Activated CD8-positive, alpha-beta memory T cell treated with anti-CD3 and anti-CD28 coated beads for 4 hours (primary cell): ENCODE measurements at places on chromosomes 13 and 19.

DNA sequence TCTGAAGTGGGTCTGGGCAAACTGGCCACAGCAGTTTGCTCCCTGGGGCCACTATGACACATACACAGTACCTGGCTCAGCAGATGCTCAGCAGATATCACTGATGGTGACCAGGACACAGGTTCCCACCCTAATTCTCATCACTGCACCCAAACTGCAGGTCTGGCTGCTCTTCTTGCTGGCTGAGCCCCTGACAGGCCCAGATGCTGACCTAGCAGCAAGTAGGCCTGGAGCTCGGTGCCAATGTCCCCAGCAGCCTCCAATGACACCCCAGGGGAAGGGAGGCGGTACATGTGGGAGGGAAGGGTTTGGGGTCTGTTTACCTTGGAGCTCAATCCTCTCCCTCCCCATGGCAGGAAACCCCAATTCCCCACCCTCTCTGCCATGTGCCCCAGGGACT is 5.1 kb downstream of the UBE2S start:
- no peak for DNase-seq

GRCh38 chr13:95251641-95252040 is 49.6 kb downstream of the ABCC4 start:
- DNase-seq = no peak

- DNase-seq = no peak
Measured at GRCh38 chr13:46373623-46374022, 13.4 kb downstream of the RUBCNL start.

DNA sequence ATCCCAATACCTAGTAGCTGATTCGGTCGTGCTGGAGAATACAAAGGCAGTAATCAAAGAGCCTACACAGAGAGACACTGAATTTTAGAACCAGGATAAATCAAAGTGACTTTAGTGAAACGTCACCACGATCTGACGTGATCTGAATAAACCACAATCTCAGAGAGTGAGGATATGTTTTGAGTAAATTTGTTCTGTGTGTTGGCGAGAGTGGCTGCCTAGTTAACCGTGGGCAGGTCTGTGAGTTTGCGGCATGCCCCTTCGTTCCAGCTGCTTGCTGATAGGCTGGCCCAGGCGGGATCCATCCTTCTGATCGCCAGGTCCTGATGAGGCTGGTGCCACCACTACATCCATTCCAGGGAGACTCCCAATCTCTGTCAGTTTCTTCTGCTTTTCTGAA is 40.4 kb downstream of the LRCH1 start:
- no peak for DNase-seq

DNA sequence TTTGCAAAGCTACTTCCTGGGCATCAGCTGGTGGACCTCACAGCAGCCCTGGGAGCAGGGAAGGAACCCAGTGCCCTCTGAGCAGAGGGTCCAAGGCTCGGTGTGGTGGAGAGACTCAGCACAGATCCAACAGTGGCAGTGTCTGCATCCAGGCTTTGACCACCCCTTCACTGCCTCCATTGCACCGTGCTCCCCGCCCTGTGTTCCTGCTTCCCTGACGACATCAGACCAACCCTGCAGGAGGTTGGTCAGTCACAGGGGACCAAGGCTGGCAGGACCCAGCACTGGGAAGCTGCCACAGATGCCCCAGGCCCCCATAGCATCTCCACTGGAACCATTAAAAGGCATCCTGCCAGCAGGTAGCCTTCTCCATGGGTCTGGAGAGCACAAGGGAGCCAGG is 7.8 kb upstream of the VSTM2B start:
- DNase-seq = no peak

- no peak for DNase-seq
Measured at GRCh38 chr13:25292301-25292700, 5.0 kb upstream of the MTMR6 start.

- DNase-seq = no peak
Measured at GRCh38 chr13:64158908-64159307, 2743.3 kb upstream of the PCDH20 start.

- DNase-seq = no peak
Measured at GRCh38 chr19:18601875-18602274, 4.7 kb downstream of the CRLF1 start.

- no peak for DNase-seq
Measured at GRCh38 chr19:3521104-3521445, 15.0 kb downstream of the FZR1 start.

DNA sequence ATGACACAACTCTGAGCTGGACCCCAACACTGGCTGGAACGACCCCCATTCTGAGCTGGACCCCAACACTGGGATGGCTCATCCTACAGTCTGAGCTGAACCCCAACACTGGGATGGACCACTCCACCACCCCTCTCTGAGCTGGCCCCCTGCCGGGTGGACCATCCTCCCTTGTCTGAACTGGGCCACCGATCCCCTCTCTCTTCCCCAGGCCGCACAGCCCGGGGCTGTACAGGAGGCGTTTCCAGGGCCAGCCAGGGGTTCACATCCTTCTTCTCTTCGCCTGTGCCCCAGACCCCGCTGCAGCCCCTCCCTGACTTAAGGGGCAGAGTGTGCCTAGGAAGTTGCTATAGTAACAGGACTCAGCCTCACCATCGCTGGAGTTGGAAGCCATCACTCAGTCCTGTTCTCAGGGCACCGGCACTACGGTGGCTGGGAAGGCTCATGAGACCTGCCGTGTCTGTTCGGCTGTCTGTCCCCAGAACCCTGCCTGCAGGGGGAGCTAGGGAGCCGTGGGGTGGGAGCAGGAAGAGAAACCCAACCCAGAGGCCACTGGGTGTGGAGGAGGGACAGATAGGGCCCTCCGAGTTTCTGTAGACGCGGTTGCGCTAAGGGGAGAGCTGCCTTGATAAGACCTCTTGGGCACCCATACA is 3.7 kb downstream of the PRKACA start:
- no peak for DNase-seq

DNA sequence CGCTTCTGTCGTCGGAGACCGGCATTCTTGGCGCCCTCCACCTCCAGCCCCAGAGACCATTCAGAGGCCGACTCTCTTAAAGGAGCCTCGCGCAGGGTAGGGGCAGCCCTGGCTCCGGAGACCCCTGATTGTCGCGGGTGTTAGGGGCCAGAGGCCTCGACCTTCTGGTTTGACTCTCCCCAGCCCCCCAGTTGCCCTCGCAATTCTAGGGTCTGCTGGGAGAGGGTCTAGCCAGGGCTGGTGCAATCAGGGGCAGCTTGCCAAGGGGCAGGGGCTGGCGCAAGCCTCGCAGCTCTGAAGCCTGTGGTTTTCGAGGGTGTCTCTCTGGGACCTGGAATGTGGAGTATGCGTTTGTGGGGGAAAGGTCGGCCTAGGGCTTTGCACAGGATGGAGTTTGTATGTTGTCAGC is 1.6 kb upstream of the SLC7A10 start:
- DNase-seq = no peak

- peak; percentile 45 for DNase-seq
Measured at GRCh38 chr19:35211545-35212230, 16.9 kb downstream of the FAM187B start.

DNA sequence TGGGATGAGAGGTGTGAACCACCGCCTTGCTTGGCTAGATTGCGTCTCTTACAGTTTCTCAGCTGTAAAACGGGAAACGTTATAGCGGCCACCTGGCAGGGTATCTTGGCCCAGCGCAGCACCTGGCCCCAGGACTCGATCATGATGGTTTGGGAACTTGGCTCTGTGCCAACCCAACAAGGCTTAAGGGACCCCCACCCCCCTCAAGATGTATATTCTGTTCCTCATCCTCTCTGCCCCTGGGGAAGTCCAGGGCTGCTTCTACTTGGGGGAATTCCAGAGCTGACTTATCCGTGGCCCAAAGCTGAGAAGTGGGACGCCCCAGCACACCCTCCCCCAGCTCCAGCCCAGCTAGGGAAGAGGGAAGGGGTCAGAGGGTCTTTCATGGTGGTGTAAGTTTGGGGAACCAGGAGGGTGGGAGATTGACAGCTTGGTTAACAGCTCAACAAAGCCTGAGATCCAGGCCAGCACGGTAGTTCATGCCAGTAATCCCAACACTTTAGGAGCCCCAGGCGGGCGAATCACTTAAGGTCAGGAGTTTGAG is 695 bp downstream of the ICAM1 start:
- no peak for DNase-seq

DNA sequence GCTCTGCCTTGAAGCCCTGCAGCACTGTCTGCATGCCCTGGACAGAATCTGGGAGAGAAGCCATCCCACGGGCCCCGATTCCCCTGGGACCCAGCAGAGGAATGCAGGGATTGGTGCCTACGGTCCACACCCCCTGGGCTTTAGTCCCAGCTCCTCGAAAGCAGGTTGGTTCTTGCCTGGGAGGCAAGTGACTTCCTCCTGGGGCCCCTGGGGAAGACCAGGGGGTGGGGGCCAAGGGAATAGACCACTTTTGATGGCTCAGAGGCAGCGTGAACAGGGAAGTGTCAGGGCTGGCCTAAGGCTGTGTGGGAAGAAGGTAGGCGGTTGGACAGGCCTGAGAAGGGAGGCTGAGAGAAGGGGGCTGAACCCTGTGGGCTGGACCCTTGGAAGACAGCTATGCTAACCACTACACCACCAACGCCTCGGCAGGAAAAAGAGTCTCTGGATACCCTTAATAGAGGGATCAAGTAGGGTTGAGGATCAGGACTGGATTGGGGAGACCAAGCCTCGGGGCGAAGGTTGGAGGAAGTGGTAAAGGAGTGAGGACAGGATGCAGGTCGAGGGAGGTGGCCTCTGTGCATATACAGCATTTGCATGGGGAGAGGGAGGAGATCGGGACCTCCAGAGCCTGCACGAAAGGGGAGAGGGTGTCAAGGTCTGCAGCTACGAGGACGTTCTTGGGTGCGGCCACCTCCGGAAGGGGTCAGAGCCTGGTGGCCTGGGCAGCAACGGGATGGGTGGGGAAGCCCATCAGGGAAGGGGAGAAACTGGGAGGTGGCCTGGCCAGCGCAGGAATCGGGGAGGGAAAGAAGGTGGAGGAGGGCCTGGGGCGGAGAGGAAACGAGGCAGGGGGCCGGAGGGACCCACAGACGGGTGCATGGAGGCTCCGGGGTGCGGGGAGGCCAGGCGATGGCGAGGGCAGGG is 709 bp downstream of the DPP9 start:
- DNase-seq = no peak

DNA sequence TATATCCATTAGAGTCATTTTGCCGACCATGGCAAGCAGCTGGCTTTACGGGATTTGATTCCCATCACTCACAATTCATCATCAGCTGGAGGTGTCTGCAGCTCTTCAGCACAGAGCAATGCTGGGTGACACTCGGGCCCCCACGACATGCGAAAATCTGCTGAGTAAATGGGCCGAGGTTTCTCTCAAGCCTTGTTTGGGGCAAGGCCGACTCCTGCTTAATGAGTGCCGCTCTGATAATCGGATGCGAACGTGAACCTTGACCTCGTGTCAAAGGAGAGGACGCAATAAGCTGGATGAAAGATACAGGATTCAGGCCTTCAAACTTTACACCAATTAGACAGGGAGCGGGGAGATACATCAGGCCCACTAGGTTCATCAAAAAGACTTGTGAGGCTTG is 65.2 kb downstream of the GGACT start:
- no peak for DNase-seq

DNA sequence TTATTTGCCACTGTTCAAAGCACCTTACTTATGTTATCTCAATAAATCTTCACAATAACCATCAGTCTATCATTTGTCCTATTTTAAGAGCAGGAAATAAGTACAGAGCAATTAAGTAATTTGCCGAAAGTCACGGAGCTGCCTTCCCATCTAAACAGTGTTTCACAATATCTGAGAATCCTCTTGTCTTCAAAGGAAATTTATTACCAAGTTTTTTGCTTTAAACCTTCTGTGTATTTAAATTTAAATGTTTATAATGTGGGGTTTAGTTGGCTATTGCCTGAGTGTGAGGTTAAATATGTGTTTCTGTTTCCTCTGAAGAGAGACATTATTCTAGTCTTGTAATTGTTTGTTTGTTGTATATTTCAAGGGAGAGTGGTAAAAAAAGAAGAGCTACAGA is 633.1 kb downstream of the EFNB2 start:
- DNase-seq = no peak

GRCh38 chr19:48683349-48683748 is 10.5 kb upstream of the NTN5 start:
- no peak for DNase-seq

- DNase-seq = no peak
Measured at GRCh38 chr13:75309981-75310580, 171.9 kb downstream of the TBC1D4 start.

- no peak for DNase-seq
Measured at GRCh38 chr13:29266756-29267733, 328.4 kb downstream of the SLC7A1 start.

DNA sequence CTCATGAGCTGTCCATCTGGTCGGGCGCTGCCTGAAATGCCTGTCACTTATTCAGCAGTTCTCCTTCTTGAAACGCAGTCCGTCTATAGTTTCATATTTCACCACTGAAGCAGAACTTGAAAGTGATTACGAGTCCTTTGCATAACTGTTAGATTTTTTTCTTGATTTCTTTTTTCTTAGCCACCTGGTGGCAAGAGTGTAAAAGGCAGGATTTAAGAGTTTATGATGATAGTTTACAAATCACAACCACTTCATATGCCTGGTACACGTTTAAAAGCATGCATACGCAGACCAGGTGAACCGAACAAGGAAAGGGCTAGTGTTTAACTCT is 45.8 kb downstream of the GGACT start:
- DNase-seq = no peak

- no peak for DNase-seq
Measured at GRCh38 chr13:77930430-77930829, 11.8 kb upstream of the EDNRB start.

DNA sequence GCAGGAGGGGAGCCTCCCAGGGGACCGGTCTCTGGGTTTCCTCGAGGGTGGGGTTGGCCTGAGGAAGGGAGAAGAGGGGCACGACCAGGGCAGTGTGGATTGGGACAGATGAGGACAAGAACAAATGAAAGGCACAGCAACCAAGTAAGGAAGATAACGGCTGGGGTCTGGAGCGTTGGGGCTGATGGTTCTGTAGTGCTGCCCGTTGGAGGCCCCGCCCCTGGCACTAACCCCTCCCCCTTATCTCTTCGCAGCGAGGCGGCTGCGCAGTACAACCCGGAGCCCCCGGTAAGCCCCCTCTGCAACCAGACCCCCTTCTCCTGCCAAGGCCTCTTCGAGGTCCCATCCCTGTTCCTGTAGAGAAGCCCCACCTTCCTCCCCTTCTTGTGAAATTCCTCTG is 2.2 kb downstream of the CAPNS1 start:
- no peak for DNase-seq

GRCh38 chr19:11058246-11059030 is 30.8 kb upstream of the LDLR start:
- no peak for DNase-seq

DNA sequence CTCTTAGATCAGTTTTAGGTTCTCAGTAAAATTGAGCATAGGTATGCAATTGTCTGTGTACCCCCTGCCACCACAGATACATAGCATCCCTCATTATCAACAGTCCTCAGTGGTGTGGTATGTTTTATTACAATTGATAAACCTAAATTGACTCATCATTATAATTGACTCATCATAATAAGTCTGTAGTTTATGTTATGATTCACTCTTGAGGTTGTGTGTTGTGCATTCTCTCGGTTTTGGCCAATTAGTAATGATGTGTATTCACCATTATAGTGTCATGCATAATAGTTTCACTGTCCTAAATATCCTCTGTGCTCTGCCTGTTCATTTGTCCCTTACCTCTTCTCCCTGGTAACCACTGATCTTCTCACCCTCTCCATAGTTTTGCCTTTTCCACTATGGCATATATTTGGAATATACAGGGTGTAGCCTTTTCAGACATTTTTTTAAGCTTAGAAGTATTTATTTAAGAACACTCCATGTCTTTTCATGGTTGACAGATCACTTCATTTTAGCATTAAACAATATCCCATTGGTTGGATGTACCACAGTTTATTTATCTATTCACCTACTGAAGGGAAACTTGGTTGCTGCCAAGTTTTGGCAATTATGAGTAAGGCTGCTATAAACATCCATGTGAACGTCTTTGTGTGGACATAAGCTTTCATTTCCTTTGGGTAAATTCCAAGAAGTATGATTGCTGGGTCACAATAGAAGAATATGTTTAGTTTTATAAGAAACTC is 1620.6 kb upstream of the MIR17HG start:
- no peak for DNase-seq
